Dermis blood vessel endothelial cell (primary cell): ENCODE measurements at places on chromosomes 11 and 22. TPM values are rescaled to one million over a fixed set of nuclear protein-coding genes. Genes with fewer than 3 reads are reported as not detected.

CNTN5 gene
- total RNA-seq, result not detected in 2 replicates

DNA sequence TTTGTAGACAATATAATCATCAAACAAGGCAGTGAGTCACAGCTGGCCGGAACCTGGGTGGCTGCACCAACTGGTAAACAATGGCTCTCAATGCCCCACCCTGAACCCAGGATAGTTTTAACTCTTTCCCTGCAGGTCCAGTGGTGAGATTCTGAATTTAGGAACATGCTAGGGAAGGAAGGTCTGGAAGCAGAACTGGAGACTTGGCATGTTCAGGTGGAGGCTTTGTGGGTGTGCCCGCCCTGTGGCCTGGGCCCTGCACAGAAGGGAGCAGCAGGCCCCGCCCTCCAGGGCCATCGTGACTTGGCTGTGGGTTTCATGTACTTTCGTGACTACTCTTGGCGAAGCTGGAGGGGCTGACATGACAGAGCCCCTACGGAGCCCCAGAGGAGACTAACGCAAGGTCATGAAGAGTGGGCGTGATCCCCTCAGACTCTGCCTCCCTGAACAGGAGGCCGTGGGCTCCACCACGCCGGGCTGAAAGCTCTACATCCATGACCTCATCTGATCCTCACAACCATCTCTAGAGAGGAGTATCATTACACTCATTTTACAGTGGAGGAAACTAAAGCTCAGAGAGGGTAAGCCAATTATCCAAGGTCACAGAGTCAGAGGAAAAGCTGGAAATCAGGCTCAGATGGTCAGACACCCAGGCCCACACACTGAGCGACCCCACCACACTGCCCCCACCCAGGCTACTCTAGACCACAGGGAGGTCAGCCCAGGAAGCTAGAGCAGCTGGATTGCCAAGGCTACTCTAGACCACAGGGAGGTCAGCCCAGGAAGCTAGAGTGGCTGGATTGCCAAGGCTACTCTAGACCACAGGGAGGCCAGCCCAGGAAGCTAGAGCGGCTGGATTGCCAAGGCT, 27.3 kb downstream of the MAFF start:
- DNase-seq, result peak; percentile 88

DNA sequence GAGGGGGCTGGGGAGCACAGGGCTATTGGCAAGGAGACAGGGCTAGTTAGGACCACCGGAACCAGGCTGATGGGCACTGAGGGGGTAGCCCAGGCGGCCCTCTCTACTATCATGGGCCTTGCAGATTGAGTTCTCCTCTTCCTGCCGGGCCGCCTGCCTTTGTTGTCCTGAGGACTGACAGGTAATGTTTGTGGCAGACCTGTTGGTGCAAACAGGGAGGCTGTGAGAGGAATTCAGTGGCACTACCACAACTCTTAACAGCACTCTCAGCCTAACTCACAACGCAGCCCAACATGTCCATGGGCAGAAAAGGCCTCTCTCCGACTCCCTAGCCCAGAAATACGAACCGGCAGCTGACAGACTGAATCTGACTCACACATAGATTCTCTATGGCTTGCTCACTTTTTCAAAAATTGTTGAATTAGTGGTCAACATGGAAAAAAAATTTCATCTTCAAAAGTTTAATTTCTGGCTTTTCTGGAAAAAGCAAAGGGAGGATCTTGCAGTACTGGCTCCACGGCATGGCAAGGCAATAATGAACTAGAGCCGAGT, 11.4 kb downstream of the KCNJ5 start:
- no peak for DNase-seq

DNA sequence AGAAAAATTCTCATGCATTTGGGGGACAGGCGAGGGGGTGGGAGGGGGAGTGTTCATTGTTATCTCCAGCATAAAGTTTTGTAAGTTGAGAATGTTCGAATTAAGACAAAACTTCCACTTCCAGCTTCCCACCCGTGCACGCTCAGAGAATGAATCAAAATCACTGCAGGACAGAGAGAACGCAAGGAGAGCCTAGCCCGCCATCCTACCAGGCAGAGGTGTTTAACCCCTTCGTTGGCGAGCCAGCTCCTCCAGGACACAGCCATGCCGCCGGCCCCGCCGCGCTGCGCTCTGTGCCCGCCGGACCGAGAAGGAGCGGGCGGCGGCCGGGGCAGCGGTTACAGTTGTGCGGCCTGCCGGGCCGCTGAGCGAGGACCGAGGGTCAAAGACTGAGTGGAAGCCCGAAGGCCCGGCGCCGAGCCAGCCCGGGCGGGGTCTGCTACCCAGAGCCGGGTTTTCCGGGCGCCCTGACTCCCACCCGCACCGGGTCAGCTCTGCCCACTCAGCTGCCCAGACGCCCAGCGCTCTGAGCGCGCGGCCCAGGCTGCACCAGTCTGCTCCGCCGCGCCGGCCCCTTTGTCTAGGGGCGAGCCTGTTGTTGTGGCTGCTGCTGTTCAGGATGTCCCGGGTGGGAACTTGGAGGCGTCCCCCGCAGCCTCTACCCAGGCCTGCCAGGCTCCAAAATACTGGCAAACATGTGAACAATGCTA, at the start of gene NOX4:
Gene NOX4, minus strand, starts transcription at position 395 of the 710 bp plus-strand sequence. Its CDS starts 129 bp downstream, at position 266.
- DNase-seq, result peak; percentile 87

GRCh38 chr11:19683862-19684491, 28.7 kb upstream of the NAV2 start:
- no peak for DNase-seq

- no peak for DNase-seq
Observed at GRCh38 chr11:128187835-128188234, 399.5 kb downstream of the ETS1 start.

MRGPRF gene
- 0.05 and 0.17 TPM in 2 replicates for total RNA-seq

- DNase-seq, result no peak
Observed at GRCh38 chr11:342328-342727, 21.7 kb upstream of the IFITM3 start.

UBQLN3 gene
- total RNA-seq, result not detected in 2 replicates

DNA sequence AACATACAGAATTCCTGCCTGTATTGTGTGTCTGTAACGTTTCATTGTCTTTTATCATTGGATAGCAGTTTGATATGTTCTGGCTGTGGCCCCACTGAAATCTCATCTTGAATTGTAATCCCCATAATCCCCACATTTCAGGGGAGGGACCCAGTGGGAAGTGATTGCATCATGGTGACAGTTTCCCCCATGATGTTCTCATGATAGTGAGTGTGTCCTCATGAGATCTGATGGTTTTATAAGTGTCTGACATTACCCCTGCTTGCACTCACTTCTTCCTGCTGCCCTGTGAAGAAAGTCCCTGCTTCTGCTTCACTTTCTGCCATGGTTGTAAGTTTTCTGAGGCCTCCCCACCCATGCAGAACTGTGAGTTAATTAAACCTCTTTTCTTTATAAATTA, 19.6 kb upstream of the MTMR2 start:
- DNase-seq, result no peak

DNA sequence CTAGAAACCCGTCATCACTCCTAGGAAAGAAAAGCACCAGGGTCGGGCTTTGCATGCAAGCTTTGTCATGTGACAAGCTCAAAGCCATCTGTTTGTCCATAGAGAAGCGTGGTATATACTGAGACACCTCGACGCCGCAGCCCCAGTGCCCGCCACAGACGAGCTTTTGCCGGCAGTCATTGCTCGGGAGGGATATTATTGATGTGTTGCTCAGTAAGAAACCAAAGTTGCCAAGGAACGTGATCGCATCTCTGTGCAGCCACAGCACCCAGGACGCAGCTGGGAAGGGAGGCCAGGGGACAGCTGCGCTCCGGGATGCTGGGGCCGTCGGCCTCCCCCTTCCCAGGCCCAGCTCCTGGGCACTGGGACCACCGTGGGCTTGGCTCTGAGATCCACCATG, 89.5 kb upstream of the KCNQ1OT1 start:
- no peak for DNase-seq

FAM227A gene
- total RNA-seq, result 0.34 and 0.65 TPM in 2 replicates
